ENCODE measurements at places on chromosomes 3 and 15.
A peak's percentile ranks its signal among the peaks of the same experiment; 100 is the strongest.

DNA sequence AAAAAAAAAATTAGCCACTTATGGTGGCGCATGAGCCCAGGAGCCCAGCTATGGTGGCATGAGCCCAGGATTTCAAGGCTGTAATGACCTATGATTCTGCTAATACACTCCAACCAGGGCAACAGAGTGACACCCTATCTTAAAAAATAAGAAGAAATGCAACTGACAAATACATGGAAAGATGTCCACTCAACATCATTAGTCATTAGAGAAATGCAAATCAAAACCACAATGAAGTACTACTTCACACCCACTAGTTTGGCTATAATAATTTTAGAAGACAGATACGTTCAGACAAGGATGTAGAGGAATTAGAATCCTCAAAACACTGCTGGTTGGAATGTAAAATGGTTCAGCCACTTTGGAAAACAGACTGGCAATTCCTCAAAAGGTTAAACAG lies 10.5 kb downstream of the PRKAR2A start:
- DNase-seq, result no peak

- DNase-seq, result no peak
Observed at GRCh38 chr3:44862226-44862637, 520 bp downstream of the TMEM42 start.

DNA sequence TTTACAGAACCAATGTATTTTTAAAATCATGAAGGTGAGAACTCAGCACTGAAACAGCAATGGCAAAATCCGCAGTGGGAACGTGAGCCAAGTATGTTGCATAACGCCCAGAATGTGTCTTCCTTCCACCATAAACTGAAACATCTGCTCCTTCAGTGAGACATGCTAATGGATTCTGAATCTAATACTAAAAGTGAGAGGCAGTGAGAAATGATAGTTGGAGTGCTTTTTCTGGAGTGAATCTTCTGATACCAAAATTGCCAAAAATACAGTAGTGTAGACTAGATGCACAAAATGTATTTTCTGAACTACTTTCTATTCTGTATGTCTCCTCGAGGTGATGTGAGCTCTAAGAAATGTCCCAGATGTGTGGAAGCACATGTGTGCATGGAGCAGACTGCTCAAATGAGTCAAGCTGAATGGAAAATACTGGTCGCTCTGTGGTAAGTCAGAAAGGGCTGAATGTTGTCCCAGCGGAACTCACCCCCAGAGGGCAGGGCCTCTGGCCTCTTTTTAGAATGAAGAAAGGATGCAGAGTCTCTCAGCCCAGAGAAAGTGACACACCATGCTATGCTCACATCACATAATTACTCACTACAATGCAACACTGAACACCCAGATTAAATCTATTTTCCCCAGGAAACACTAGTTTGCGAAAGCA lies 73.0 kb downstream of the ATP10A start:
- DNase-seq, result peak; percentile 42

DNA sequence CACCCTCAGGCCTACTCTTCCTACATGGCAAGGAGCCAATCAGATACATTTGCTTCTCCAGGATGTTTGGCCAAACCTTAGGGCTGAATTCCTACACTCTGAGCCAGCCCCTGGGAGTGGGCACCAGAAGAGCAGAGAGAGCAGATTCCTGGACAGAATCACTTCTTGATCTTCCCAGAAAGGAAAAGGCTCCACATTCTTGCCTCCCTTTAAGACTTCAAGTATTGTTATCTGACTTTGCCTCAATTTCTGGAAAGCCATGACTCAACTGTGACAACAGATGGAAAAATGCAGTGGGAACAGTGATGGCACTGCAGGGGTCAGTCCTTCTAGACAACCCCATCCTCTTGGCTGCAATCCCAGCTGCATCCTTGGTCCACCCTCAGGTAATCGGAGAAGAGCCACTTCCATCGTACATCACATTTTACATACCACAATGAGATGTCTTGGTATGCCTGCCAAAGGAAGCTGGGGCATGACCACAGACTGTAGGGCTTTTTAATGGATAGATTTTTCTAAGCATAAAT lies 21.0 kb downstream of the SLCO2A1 start:
- no peak for DNase-seq

DNA sequence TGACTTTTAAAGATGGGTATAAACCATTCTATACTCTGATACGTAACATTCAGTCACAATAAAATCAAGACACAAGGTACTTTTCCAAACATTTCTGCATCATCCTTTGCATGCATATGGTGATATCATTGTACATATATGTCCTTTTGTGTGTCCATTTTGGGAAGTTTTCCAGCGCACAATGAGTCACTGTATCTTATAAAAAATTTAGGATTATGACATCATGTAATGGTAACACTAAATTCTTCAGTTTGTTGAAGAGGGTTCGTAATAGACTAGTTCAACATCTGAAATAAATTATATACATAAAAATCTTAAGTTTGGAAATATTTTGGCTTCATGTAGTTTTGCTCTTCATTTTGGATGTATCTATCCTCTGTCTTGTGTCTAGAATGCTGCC lies 480.9 kb downstream of the ROBO1 start:
- DNase-seq, result no peak

DNA sequence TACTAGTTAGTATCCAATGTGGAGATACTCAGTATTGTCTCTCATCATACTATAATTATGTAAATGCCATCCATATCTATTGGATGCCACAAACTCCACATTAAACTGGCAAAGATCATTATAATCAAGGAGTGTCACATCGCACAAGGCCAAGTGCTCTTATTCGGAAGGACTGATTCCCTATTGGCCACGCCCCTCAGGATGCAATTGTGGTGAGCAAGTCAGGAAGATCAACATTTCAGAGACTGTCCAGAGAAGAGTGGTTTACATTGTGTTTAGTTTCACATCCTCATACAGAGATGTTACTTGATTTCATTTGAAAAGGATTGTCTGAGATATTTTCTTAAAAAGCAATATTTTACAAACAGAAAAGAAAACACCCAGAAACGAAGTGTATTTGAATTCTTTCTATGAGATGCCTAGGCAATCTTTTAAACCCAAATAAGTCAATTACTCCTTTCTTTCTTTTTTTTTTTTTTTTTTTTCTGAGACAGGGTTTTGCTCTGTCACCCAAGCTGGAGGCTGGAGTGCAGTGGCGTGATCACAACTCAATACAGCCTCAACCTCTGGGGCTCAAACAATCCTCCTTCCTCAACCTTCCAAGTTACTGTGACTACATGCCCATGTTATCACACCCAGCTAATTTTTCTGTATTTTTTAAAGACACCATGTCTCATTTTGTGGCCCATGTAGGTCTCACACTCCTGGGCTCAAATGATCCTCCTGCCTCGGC lies 369.1 kb downstream of the RBMS3 start:
- DNase-seq, result peak; percentile 11

DNA sequence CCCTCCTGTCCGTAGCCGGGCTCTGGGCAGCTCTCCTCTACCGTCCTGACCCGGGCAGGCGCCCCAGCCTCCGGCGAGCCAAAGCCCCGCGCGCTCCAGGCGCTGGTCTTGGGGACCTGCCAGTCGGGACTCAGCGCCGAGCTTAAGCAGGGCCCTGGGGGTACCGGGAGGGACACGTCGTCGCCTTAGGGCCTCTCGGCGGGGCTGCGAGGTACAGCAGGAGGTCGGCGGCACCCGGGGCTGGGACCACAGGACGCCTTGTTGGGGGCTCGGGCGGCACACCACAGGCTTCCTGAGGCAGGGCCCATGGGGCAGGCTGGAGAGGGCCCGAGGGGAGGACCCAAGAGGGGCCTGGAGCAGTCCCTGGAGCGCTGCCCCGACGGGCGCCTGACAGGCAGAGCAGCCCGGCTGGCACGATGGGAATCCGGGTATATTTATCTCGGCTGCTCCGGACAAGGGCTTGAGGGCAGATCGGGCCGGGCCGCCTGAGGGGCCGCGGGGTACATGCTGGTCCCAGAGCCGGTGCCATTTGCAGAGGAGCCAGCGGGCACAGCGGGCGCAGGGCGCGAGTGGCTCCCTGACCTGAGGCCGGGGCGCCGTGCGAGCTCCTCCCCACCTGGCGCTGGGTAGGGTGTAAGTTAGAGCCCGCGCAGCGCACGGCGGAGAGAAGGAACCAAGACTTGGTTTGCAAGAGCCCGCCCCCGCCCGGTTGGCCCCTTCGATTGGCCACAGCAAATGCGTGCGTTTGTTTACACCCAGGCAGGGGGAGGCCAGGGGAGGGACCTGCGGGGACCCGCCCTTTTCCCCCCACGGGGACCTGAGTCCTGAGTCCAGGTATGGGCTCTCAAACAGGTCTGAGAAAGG lies 574 bp downstream of the SLC38A3 start:
- peak; percentile 26 for DNase-seq

DNA sequence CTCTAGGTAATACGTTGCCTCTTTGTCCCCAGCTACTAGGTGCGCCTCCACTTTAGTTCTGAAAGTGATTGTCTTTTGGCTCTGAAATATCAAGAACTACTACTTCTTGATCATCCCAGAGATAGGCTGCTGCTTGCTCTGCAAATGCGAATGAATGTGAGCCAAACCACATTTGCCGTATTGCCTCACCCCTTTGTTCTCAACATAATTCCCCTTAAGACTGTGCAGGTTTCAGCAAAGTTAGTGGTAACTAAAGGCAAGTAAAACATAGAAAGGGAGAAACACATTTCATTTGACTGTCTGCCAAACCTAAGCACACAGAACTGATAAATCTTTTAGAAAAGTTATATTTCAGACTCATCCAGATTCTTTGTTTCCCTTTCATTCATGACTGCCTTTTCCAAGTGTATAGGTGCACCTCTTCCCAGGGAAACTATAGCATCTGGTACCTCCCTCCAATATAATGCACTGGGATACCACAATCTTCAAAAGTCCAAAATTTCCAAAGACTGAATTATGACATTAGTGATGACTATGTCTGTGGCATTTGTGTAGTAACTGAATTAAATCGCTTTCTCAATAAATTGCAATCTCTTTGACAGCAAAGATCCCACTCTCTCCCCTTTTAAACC lies 720.6 kb upstream of the CBLB start:
- no peak for DNase-seq

DNA sequence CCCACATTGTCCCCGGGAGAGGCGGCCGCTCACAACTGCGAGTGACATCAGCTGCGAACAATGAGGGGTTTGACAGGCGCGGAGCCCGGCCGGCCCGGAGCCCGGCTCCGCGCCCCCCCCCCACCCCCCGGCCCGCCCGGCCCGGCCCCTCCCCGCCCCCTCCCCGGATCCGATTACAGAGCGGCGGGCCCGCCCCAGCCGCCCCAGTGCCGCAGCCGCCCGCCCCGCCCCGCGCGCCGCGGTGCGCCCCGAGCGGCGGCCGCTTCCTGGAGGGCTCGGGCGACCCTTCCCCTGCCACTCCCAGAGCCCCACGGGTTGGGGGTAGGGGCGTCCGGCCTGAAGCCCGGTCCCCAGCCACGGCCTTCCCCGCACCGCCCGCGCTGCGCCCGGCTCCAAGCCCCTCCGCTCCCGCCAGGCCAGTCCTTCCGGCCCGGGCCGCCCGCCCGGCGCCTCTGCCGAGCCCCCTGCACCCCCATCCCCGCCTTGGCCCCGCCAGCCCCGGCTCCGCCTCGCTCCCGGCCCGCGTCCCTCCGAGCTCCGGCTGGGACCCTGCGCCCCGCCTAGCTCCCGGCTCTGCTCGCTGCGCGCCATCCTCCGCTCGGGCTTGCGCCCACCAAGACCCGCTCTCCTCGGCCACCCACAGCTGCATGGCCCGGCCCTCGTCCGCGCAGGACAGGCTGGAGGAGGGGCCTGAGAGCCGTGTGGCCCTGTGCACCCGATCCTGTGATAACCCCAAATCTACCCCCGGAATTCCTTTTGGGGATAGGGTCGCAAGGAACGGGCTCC lies at the start of gene PCBP4:
Gene PCBP4, minus strand, starts transcription at position 71 of the 786 bp plus-strand sequence. CDS start 6,214 bp downstream, outside the sequence.
- DNase-seq, result peak; percentile 62

GRCh38 chr3:172077197-172077757 lies 37.9 kb downstream of the FNDC3B start:
- DNase-seq, result no peak

DNA sequence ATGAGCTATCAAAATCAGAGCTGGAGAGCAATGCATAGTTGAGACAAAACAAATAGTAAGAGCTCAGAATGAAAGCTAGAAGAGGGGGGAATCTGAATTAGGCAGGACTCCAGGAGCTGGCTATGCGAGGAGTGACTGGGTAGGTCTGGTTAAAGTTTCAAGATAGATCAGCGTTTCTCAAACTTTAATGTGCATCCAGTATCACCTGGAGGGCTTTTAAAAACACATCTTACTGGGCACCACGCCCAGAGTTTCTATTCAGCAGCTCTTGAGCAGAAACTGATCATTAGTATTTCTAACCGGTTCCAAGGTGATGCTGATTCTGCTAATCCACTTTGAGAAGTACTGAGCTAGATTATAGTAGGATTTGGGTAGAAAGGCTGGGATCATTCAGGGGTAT lies 96.2 kb upstream of the ACP3 start:
- no peak for DNase-seq

GRCh38 chr3:67312155-67312554 lies 314.0 kb downstream of the KBTBD8 start:
- no peak for DNase-seq
